Stimulated activated CD4-positive, alpha-beta T cell treated with anti-CD3 and anti-CD28 coated beads, Interleukin-15, amount 100 ng/mL, for 1 hour (primary cell): ENCODE measurements at places on chromosomes 7 and 10.

DNA sequence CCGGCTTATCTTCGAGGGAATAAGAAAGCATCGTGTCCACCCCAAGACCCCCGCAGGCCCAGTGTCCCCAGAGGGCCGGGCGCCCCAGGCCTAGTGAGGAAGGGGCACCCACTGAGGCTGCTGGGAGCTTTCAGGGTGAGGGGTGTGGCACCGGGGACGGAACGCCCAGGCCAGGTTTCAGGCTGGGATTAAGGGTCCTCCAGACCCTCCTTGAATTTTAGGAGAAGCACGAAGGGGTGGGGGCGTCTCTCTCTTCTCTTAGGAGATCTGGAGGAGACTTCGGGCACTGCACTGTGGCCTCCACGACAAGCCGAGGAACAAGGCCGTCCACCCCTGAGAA lies 96.8 kb downstream of the PDGFA start:
- no peak for DNase-seq

DNA sequence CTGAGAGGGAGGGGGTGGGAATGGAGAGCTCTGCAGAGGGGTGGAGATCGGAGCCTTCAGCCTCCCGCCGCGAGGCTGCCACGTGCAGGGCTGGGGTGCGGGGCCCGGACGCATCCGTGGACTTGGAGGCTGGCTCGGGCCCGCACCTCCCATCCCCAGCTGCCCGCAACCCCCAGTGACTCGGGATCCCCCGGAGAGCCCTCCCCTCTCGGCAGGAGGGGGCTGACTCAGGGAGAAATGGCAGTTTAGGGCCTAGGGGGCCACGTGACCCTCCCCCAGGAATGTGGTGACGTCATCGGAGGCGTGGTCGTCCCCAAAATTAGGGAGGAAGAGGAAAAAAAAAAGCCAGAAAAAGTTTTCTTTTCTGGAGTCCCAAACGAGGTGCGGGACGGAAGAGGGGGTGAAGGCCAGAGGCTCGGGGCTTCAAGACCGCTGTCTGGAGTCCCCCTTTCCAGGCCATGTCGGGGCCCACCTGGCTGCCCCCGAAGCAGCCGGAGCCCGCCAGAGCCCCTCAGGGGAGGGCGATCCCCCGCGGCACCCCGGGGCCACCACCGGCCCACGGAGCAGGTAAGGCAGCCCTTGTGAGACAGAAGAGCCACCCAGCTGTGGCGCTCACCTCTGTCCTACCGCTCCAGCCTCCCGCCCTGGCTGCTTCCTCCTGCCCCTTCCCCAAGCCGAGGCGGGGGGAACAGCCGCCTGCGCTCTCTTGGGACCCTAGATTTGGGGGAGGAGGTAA lies at the start of gene TRIP6:
Gene TRIP6, plus strand, starts transcription at position 348 of the 736 bp plus-strand sequence. Its CDS starts 111 bp downstream, at position 459.
- no peak for DNase-seq

DNA sequence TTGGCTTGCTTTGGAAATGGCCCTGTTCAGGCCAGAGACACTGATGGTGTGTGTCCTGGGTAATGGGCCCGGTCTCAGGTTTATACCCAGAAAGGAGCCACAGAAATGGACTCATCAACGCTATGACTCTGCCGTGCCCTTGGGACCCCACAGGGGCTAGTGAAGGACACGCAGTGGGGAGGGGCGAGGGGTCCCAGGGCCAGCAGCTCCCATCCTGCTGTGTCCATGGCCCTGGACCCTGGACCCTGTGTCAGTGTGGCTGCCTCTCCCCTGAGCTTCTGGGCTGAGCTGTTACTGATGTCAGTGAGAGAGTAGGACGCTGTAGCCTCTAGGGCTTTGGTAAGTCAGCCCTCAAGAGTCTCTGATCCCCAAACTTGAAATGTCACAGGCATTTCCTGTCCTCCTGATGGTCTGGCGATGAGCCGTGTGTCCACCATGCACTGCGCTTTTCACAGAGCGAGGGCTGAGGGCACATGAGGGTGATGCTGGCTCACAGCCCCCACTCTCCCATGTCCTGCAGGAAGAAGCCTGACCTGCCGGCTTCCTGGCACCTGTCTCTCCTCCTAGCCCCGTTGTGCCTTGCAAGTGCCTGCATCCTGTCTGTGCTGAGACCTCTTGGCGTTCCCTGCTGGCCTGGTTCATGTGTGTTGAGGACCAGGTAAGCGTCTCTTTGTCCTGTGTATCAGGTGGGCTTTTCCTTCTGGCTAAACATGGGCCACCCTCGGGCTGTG lies 4.4 kb downstream of the ZNF316 start:
- no peak for DNase-seq

GRCh38 chr7:95999481-95999880 lies 227.1 kb downstream of the DYNC1I1 start:
- no peak for DNase-seq
